ENCODE measurements at places on chromosomes 3 and 15.
A peak's percentile ranks its signal among the peaks of the same experiment; 100 is the strongest.

DNA sequence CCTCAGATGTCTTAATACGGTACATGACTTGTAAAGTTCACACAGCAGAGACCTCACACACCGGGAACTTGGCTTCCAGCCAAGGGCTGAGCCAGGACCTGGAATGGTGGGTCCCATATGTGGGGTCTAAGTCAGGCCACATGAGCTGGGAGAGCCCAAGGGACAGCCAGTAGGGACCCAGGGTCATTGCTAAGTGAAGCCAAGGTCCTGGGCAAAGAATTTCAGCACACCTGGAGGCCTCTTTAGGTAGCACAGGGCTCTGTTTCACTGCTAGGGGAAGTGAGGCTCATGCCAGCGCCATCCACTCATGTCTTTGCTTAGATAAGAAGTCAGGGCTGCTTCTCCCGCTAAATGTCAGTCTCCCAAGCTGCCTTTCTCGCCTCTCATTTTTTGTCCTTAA lies 116.6 kb upstream of the TLE3 start:
- DNase-seq, result no peak

GRCh38 chr15:29924750-29925149 lies 102.5 kb upstream of the TJP1 start:
- DNase-seq, result no peak

DNA sequence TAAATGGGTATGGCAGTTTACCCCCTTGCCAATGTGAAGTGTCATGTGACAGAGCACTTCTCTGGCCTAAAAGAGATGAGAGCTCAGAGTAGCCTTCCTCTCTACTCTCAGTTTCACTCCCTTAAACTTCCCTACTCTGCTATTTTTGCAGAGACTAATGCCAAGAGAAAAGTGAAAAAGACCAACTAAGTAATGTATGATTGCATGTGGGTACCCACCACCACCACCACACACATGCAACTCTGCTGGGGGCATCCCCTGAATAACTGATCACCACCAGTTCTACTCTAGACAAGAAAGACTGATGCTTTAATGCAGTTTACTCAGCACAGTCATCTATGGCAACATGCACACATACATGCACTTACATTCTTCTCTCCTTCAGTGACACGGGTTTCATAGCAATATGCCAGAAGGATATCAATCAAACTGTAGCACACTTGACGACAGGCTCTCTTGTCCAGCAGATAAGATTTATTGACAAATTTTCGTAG lies 31.3 kb downstream of the SHQ1 start:
- no peak for DNase-seq

DNA sequence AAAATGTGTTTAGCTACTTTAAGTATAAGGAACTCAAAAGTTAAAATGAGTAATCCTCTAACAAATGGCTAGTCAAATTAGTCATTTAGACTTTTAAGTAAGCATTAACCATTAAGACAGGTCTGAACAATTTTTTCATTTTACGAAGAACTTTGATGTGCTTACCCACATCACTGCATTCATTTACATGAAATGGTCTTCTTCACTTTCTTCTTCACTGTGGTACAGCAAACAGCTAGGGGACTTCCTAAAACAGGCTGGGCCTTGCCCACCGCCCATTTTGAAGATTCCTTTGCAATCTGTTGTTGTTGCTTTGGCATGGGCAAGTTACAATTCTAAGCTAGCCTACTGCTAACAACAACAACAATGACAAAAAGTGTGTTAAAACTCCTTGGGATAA lies 67.4 kb downstream of the CBLB start:
- DNase-seq, result no peak

DNA sequence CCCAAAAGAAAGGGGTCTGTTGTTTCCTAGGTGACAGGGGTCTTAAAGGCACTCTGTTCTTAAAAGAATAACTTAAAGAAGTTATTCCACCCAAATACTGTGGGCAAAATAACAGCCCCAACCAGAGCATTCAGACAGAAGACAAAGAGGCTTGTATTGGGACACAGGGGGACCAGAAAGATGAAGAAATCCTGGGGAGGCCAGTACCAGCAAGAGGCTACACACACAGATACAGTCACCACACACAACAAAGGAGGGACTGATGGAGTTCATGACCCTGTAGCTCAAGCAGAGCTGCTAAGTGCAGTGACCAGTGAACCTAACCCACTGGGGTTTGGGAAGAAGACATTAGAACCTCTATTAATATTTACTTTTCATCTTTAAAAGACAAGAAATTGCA lies 59.0 kb downstream of the MTHFS start:
- DNase-seq, result no peak

DNA sequence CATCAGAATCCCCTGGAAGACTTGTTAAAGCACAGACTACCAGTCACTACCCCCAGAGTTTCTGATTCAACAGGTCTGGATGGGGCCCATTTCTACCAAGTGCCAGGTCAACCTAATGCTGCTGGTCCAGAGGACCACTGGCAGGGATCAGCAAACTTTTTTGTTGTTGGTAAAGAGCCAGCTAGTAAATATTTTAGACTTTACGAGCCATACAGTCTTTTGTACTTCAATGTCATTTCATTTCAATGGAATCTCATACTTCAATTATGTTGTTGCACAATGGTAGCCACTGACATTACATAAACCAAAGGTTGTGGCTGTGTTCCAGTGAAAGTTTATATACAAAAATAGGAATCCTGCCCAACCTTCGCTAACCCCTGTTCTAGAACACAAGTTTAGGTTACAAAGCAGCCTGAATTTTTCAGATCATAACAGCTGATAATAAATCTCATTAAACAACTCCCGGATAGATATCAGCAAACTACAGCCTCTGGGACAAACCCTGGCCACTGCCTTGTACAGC lies 28.7 kb downstream of the ULK4 start:
- DNase-seq, result peak; percentile 30

DNA sequence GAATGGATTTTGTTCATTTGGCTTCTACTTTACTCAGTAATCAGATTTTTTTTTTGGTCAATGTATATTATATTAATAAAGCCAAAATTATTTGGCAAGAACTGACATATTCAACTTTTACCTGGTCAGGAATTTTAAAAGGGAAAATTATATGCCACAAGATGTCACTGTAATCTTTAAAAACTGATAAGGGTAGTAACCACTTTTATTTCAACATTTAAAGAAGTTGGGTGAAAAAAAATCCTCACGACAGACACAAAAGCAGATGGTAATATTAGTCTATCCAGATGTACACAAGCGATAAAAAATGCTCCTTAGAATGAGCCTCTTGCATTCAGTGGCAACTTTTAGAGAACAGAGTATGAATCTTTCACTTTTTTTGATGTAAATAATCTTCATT lies 101.9 kb downstream of the SERPINI1 start:
- no peak for DNase-seq

DNA sequence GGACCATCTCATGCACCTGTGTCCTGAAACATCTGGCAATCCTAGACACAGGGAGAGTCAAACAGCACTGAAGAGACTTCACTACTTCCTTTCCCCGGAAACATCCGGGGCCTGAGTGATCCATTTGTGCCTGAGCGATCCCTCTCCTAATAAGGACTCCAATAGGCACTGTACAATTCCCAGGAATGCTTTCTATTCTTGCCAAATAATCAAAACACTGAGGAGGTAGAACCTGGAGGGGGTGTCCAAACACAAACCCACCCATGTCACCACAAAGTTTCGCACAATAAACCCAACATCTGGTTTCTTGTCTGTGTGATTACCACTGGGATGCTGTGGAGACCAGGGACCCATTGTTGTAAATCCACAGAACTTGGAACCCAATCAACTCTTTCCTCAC lies 205.0 kb downstream of the OPA1 start:
- DNase-seq, result no peak

- DNase-seq, result no peak
These were observed 7.1 kb upstream of the FLNB start for GRCh38 chr3:58001086-58001467.
